Jurkat, Clone E6-1 (cell line): ENCODE measurements at places on chromosomes 7 and 10.

- DNase-seq = peak; percentile 51
These were observed 84.8 kb upstream of the PHF14 start for GRCh38 chr7:10888861-10889260.

DNA sequence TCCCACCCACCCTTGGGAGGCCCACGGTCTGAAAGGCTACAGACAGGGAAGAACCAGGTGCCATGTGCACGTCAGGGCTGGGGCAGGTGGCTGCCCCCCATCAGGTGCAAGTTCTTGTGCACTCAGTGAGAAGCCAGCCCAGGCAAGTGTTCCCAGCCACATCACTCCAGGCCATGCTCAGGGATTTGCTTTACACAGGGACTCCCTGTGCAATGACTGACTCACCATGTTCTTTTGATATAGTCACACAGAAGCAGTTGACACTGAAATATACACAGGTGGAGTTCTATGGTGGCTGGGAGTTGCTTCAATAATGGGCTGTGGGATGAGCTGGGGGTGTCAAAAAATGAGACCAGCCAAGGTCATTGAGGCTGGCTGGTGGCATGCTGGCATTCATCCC, 8.0 kb upstream of the CHST15 start:
- no peak for DNase-seq

- DNase-seq = no peak
These were observed 107.5 kb downstream of the ELMO1 start for GRCh38 chr7:37341033-37341630.

DNA sequence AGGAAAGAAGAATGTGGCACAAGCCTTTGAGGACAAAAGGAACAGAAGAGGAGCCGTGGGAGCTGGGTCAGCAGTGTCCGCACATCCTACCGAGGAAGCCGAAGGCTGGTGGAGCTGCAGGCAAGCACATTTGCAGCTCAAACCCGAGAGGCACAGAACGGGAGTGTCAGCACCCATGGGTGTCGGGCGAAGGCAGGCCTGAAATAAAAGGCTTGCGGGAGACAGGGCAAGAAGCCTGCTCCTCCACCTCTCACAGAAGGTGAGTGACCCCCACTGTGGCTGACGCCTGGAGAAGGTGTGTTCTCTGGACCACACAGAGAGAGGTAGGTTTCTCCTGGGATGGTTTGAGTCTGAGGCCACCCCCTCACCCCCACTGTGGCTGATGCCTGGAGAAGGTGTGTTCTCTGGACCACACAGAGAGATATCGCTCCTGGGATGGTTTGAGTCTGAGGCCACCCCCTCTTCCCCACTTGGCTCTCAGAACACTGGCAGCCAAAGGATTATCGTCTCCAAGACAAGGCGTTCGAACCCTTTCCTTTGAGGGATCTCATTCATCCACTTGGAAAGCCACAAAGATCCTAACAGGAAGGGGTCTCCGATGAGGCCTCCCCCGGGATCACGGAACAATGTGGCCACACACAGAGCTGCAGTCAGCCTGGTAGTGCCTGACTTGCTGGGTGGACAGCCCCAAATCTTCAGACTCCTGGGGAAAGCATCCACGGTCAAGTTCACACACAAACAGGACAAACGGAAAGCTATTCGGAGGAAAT, 21.6 kb upstream of the GTPBP4 start:
- DNase-seq = no peak

DNA sequence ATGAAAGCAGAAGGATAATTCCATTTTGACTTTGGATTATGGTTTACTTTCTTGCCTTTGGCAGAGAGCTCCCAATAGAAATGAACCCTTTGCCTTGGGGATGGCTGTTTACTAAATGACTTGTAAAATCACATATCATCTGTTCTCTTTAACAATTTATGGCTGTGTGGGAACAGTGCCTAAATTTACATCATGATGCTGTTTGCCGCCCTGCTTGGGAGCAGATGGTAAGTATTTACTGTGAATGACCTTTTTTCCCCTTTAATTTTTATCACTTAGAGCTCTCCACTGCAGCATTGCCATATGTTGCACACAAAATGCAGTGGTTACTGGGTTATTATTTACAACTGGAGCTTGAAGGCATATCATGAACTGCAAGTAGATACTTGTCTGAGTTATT, 13.4 kb downstream of the HEPACAM2 start:
- DNase-seq = no peak

DNA sequence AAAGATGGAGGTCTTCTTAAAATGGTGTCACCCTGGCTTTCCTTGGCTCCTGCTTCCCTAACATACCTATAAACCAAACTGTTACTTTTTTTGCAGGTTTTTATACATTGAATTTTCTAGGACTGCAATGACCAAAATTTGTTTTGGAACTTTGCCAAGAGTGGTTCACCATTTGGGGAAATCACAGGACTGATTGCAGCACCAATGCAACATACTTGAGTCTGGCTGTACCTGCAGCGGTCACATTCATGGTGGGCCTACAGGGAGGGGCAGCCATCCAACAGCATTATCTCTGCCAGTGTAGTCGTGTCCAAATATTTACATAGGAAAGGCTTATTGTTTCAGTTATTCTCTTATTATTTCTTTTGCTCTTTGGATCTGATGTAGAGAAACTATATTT, 69.0 kb downstream of the HACD1 start:
- no peak for DNase-seq

DNA sequence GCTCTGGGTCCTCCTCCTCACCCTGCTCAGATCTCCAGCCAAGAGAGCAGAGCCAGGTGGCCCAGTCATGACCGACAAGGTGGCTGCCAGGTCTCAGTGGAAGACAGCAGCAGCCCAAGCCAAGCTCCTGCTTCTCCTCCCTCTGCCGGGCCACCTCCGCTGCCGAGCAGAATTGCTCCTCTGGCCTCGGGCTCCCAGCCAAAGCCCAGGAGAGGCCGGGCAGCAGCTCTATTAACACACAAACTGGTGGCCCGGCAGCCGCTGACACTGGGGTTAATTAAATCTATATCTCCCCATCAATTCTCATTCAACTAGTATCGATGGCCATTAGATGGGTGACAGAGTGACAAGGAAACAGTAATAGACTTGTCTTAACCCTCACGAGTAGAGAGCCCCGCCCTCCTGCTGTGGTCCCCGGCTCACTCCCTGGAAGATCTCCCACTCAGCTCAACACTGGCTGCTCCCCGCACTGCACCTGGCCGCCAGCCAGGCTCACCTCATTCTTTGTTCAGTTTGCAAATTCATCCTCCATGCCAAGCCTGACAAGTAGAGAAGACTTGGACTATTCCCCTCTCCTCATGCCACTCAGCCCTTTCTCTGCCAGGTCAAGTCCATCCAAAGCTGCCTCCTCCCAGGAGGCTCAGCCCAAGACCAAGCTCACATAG, 74.1 kb upstream of the UNC5B start:
- DNase-seq = no peak

- no peak for DNase-seq
These were observed 41.3 kb downstream of the ZNF467 start for GRCh38 chr7:149732111-149732561.
